Hematopoietic multipotent progenitor cell treated with erythropoietin and hydrocortisone succinate and interleukin-3 and kit ligand, for 6 days (in vitro differentiated cells): ENCODE measurements at places on chromosomes 1 and 21.

- no peak for DNase-seq
These were observed 179.3 kb downstream of the CACNA1E start for GRCh38 chr1:181662606-181663005.

DNA sequence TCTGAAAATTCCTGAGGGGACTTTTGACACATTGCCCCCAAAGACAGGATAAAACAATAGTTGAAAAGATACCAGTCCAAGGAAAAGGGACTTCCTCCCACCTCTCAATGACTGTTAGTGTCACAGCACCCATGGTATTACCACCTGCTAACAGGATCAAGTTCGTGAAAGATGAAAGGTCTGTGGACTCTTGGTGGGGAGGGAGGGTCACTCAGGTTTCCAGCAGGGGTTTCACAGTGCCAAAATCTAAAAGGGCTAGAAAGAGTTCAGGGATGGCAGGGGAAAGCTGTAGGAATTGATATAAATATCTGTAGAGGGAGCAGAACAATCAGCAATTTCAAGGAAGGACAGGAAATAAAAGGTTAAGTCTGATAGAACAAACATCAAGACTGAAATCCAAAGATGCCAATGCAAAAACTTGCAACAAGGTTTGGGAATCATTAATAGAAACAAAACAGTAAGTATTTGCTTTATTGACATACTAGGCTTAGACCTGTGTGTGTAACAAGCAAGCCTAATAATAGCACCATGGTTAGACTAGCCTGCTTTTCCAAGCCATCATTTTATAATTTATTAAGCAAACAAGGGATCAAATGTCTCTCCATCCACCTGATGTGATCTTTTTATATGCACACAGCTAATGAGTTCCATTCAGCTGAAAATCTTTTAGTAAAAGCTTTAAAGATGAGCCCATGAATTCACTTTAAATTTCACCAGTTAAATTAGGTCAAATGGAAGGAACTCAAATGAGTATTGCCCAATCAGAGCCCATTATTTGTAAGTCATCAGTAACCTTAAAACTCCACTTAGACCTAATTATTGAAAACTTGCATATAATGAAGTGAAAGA, 3.7 kb downstream of the MCL1 start:
- no peak for DNase-seq

DNA sequence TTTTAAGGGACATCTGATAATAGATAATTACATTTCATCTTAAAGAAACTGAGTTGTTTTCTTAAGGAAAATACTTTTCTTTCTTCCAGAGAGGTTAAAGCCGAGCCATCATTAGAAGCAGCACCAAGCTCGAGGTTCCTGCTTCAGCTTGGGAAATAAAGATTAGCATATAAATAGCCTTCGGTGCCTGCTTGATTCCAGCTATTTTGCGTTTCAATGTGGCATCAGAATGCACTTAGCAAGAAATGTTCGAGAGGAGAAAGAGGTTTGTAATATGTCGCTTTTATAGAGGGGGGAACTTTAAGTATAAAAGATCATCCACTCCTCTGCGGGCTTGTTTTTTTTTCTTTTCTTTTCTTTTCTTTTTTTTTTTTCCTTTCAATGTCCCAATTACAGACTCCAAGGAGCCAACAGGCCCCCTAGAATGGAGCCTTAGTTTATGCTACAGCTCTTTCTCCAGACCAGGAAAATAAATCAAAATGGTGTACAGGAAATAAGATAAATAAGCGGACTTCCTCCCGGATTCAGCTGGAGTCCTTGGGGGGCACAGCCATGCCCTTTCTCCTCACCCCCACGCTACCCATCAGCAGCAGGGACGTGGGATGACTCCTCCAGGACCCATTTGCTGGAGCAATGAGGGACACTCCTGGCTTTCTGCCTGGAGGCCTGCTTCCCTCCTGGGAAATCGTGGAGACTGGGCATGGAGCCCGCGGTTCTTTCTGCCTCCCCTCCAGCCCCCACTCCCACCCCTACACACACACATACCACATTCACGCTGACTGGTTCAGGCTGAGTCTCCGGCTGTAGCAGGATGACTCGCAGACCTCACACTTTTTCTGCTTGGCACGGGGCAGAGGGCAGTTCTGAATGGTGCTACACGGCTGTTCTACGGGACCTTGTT, 131.6 kb downstream of the RRAGC start:
- DNase-seq, result no peak

- no peak for DNase-seq
These were observed 26.1 kb downstream of the NADK start for GRCh38 chr1:1752190-1752589.

GRCh38 chr1:153494976-153495535, 34.6 kb upstream of the S100A7 start:
- DNase-seq, result peak; percentile 84

DNA sequence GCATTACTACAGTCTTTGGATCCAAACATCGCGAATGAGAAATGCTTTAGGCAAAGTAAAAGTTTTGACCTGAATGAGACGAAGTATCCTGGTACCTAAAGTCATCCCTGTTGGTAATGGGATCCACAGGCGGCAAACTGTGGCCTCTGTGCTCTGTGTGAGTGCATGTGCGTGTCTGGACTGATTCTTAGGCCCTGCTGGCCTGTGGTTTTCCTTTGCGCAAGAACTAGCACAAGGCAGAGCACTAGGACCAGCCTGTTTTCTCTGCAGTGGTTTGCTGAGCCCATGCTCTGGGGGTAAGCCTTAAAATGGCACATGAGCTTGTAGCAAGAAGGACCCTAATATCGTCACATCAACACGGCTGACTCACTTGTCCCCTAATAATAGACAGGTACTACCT, 251.2 kb downstream of the DSCAM start:
- DNase-seq, result no peak

- no peak for DNase-seq
These were observed 62.3 kb downstream of the OPTC start for GRCh38 chr1:203556047-203556851.

GRCh38 chr1:151048645-151049032, 1.1 kb downstream of the C1orf56 start:
- DNase-seq, result no peak

DNA sequence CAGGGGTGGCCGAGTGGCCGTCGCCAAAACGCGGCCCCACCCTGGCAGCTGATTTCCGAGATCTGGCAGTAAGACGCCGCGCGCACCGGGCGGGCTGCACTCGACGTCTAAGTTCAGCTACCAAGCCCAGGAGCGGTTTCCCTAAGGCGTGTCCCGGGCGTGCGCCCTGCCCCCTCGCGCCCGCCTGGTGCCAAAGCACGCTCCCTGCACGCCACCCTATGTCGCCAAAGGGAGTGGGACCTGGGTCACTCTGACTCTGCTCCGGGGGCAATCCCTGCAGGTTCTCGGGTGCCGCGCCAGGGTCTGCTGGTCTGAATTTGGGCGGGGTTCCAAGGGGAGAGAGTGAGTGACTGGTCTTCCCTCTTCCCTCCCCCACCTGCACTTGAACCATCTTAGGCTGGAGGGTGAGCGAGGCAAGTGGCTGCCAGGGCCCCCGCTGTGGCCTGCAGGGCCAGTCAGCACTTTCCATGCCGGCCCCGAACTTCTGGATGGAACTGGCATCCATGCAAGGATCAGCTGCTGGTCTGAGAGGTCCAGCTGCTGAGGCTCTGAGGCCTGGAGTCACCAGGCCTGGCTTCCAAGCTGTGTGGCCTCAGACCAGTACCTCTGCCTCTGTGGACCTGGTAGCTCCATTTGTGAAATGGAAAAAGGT, at the start of gene LRRC38:
TSS of gene LRRC38 (minus strand) at position 109 of the 652 bp plus-strand sequence. CDS start 410 bp downstream, outside the sequence.
- DNase-seq, result peak; percentile 65

- no peak for DNase-seq
These were observed 64.7 kb downstream of the SNRPE start for GRCh38 chr1:203926025-203926540.

GRCh38 chr1:196376630-196377328, 231.5 kb downstream of the KCNT2 start:
- peak; percentile 42 for DNase-seq

GRCh38 chr1:96236156-96236739, 485.3 kb upstream of the PTBP2 start:
- peak; percentile 58 for DNase-seq

DNA sequence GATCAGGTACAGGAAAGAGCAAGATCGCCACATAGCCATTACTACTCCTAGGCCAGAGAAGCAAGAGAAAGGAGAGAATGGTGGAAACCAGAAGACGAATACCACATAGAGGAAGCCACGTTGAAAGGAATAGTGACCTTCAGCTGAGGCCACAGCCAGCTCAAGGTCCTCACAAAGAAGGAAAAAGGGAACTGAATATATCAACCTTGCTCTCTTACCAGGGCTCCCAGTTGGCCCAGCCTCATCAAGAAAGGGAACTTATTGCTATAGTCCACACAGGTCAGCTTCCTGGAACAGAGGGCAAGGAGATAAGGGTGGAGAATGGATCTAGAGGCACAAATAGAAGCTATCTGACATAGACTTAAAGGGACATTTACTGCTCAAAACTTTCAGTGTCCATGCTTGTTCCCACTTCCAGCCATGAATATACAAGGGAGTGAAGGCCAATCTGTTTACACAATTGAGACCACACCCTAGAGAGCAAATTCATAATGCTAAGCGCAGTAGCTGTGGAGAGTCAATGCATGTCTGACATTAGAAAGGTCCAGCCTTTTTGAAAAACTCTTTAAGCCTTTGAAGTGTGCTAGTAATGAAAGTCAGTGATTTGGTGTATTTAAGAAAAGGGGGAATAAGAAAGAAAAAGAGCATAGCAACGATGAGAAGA, 120.7 kb upstream of the ZC3H11B start:
- DNase-seq, result no peak

- no peak for DNase-seq
These were observed 14.8 kb upstream of the KIF1B start for GRCh38 chr1:10195570-10195969.

DNA sequence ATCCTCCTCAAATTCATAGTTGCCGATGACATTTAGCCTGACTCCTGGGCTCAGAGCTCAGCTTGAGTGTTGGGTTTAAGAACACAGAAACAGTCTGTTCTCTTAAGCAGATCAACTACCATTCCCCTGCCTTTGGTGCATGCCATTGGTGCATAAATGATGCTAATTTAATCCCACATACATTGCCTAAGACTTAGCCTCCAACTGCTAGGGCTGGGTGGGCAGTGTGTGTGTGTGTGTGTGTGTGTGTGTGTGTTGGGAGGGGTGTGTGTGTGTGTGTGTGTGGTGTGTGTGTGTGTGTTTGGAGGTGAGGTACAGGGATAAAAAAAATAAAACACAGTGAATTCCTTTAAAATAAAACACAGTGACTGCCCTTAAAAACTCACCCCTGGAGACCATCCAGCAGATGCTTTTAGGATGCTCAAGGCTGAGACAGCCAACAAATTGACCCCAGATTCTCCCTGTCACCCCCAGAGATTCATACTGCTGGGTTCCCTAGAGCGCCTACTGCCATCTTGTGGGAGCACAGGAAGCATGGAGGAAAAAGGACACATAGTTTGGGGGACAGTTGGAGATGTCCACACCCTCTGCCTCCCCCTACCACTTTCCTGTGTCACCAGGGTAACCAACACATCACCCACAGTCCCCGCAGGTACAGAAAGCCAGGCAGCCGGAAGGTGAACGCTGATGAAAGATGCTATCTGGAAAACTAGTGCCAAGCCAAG, 30.6 kb downstream of the KLHDC7A start:
- no peak for DNase-seq

DNA sequence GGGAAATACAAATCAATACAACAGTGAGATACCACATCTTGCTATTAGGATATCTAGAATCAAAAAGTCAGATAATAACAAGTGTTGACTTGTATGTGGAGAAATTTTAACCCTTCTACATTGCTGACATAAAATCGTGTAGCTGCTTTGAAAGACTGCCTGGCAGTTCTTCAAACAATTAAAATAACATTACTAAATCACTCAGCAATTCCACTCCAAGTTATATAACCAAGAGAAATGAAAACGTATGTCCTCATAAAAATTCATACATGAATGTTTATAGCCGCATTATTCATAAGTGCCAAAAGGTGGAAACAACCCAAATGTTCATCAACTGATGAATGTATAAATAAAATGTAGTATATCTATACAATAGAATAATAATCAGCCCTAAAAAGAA, 164.6 kb downstream of the RASAL2 start:
- no peak for DNase-seq

DNA sequence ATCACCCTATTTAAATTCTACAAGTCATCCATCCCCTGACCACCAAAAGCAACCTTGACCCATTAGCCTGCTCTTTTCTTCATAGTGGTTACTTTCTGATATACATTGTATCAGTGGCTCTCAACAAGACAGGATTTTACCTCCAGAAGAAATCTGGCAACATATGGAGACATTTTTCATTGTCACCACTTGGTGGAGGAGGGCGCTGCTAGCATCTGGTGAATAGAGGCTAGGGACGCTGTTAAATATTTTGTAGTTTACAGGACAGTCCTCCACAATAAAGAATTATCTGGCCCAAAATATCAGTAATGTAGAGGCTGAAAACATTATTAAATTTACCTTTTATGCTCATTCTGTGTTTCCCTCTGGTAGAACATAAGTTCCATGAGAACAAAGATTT, 6.1 kb downstream of the HSPA13 start:
- peak; percentile 30 for DNase-seq
